ENCODE measurements at places on chromosomes 2 and 18. TPM values are rescaled to one million over a fixed set of nuclear protein-coding genes. Genes with fewer than 3 reads are reported as not detected.

AKAIN1 gene
- not detected for total RNA-seq

SERPINB2 gene
- 1.7 TPM for total RNA-seq

TRAPPC8 gene
- 95.5 TPM for total RNA-seq

CDH7 gene
- not detected for total RNA-seq

ATIC gene
- 80.4 TPM for total RNA-seq

IL1R2 gene
- not detected for total RNA-seq

CFAP221 gene
- not detected for total RNA-seq

SLC4A5 gene
- total RNA-seq = 9.7 TPM

PLGLB1 gene
- total RNA-seq = 16.9 TPM

PFN4 gene
- total RNA-seq = 0.66 TPM

MARCHF4 gene
- total RNA-seq = not detected

NAT8 gene
- total RNA-seq = not detected

NYAP2 gene
- 0.15 TPM for total RNA-seq

AGXT gene
- not detected for total RNA-seq

- H3K27ac ChIP-seq = no peak overlapping the region
- no peak for DNase-seq
- H3K4me1 ChIP-seq = peaks cover 4% of the 10 kb centered on the region
Observed at GRCh38 chr2:239212121-239212928, 188.5 kb downstream of the HDAC4 start.

- no peaks in the 10 kb centered on the region for H3K36me3 ChIP-seq
- DNase-seq = peak; percentile 77
- H3K27ac ChIP-seq = peak overlapping the region; percentile 69
- H3K4me1 ChIP-seq = peaks cover 38% of the 10 kb centered on the region
Observed at GRCh38 chr2:216015722-216016464, 2.5 kb upstream of the MREG start.

DNA sequence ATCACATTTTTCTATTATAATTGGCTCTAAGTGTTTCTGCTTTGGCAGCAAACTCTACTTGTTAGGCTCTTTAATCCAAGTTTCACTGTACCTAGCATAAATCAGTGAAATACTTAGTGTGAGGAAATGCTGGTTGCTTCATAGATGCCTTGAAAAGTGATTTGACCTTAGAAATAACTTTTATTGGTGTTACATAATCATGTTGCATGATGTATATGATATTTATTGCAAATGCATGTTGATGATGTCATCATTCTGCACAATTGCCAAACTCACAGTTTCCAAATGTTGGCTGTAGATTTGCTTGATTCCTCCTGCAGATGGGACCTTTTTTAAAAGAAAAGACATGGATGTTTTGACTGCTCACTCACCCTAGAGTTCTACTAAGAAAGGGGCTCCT is 137.6 kb upstream of the BCL2L11 start:
- no peak overlapping the region for H3K4me3 ChIP-seq
- no peaks in the 10 kb centered on the region for H3K4me1 ChIP-seq
- DNase-seq = no peak
- H3K36me3 ChIP-seq = no peaks in the 10 kb centered on the region
- H3K27ac ChIP-seq = no peak overlapping the region

- no peak overlapping the region for H3K27ac ChIP-seq
- no peak for DNase-seq
- H3K27me3 ChIP-seq = no peaks in the 10 kb centered on the region
Observed at GRCh38 chr18:26403491-26403890, 144.9 kb downstream of the KCTD1 start.

GRCh38 chr2:235925250-235925919 is 242.8 kb downstream of the GBX2 start:
- H3K4me3 ChIP-seq = no peak overlapping the region
- H3K36me3 ChIP-seq = no peaks in the 10 kb centered on the region
- H3K27me3 ChIP-seq = no peaks in the 10 kb centered on the region
- DNase-seq = no peak
- no peaks in the 10 kb centered on the region for H3K4me1 ChIP-seq
- H3K27ac ChIP-seq = no peak overlapping the region

- H3K36me3 ChIP-seq = no peaks in the 10 kb centered on the region
- no peaks in the 10 kb centered on the region for H3K27me3 ChIP-seq
- no peak for DNase-seq
- no peak overlapping the region for H3K27ac ChIP-seq
- H3K4me3 ChIP-seq = no peak overlapping the region
- H3K4me1 ChIP-seq = no peaks in the 10 kb centered on the region
Observed at GRCh38 chr18:3538954-3539617, 89.1 kb downstream of the TGIF1 start.

DNA sequence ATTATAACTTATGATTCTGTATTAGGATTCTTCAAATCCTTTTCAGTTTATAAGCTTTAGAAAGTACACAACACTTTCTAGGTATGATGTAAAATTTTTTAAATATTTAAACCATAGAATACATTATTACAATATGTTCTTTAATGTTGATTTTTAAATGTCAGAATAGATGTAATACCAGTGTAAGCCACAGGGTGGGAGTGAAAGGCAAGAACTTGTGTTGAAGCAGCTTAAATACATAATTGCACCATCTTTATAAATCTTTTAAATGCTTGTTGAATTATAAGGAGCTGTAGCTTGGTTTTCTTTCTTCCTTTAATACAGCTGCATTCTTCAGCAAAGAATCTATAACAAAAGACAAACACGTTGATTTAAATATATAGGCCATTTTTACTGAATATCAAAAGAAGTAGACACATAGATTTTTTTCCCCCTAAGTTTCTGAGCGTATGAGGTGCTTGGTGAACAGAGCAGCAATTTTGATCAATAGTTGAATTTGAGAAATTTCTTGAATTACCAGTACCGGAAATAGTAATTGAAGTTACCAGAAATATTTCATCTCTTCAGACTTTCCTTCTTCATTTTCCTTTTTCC is 63.0 kb downstream of the TANK start:
- H3K27me3 ChIP-seq = no peaks in the 10 kb centered on the region
- no peak overlapping the region for H3K4me3 ChIP-seq
- DNase-seq = peak; percentile 62
- no peaks in the 10 kb centered on the region for H3K4me1 ChIP-seq

DNA sequence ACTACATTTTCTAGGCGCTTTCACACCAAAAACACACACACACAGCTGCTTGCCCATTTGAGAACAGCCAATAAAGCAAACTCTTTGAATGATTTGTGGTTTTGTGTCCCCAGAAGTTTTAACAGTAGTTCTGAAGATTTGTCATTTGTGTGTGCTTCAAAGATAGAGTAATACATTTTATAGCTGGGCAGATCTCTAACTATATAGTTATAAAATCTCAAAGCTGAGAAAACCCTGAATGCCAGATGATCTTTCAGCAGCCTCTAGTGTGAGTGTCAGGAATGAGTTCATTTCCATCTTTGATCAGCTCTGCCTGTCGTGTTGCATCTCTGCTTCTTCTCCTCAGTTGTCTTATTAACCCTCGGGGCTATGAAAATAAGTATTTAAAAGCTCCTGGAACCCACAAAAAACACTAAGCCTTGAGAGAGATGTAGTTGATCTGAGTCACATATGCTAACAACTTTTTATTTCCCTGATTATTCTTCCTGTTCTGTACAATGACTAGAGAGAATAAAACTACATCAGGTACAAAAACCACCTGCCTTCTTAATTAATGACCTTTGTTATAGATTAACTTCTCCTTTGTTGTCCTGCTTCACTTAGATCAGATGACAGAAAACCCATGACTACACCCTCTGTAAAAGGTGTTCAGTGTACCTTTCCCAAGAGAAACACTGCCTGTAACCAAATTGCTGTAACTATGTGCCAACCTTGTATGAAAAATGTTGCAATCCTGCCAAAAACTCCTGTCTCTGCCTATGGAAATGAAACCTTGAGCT is 30.0 kb upstream of the SLC3A1 start:
- no peak overlapping the region for H3K4me3 ChIP-seq
- no peak for DNase-seq
- no peak overlapping the region for H3K27ac ChIP-seq
- no peaks in the 10 kb centered on the region for H3K36me3 ChIP-seq
- no peaks in the 10 kb centered on the region for H3K27me3 ChIP-seq

DNA sequence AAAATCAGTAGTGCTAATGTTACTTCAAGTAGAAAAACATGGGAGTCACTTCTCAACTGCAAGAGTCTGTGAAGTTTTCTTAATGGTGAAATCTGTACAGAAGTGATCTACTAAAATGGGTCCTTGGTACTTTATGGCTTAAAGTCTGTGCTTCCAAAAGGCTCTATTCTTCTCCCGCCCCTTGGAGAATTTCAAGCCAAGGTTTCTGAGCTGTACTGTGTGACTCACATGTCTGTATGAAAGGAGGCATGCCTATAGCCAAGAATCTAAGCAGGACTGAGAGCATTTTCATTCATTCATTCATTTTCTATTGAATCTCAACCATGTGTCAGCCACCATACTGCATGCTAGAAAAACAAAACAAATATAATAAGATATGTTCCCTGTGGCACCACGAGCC is 19.8 kb upstream of the DDX18 start:
- no peaks in the 10 kb centered on the region for H3K27me3 ChIP-seq
- DNase-seq = no peak
- H3K27ac ChIP-seq = no peak overlapping the region
- H3K36me3 ChIP-seq = no peaks in the 10 kb centered on the region
- no peak overlapping the region for H3K4me3 ChIP-seq
- no peaks in the 10 kb centered on the region for H3K4me1 ChIP-seq

GRCh38 chr2:49661809-49662208 is 507.5 kb upstream of the FSHR start:
- no peak overlapping the region for H3K27ac ChIP-seq
- H3K27me3 ChIP-seq = no peaks in the 10 kb centered on the region
- H3K36me3 ChIP-seq = no peaks in the 10 kb centered on the region
- H3K4me3 ChIP-seq = no peak overlapping the region

DNA sequence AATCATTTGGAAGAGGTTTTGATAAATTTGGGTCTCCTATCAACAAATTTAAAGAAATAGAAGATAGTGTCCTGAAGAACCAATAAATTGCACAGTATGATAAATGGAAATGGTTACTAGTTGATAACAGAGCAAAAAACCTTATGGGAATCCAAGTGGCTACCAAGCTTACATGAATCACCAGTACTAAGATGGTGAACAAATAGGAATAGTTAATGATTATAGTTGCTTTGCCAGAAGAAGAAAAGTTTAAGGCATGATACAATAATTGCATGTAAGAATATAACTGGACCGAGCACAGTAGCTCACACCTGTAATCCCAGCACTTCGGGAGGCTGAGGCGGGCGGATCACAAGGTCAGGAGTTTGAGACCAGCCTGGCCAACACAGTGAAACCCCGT is 19.6 kb upstream of the INO80D start:
- no peaks in the 10 kb centered on the region for H3K4me1 ChIP-seq
- no peak overlapping the region for H3K4me3 ChIP-seq
- H3K36me3 ChIP-seq = no peaks in the 10 kb centered on the region
- no peak for DNase-seq
- H3K27ac ChIP-seq = no peak overlapping the region
- no peaks in the 10 kb centered on the region for H3K27me3 ChIP-seq

GRCh38 chr2:231321556-231322334 is 73.8 kb upstream of the B3GNT7 start:
- no peak overlapping the region for H3K4me3 ChIP-seq
- no peaks in the 10 kb centered on the region for H3K27me3 ChIP-seq
- no peaks in the 10 kb centered on the region for H3K36me3 ChIP-seq
- DNase-seq = peak; percentile 74

GRCh38 chr18:10953672-10954071 is 195.7 kb downstream of the PIEZO2 start:
- no peaks in the 10 kb centered on the region for H3K4me1 ChIP-seq
- DNase-seq = no peak
- no peak overlapping the region for H3K27ac ChIP-seq
- H3K27me3 ChIP-seq = peaks cover 2% of the 10 kb centered on the region

GRCh38 chr2:8573942-8574195 is 108.0 kb upstream of the ID2 start:
- no peak overlapping the region for H3K27ac ChIP-seq
- H3K36me3 ChIP-seq = no peaks in the 10 kb centered on the region
- H3K4me1 ChIP-seq = peaks cover 68% of the 10 kb centered on the region
- peaks cover 69% of the 10 kb centered on the region for H3K27me3 ChIP-seq
- no peak for DNase-seq
- no peak overlapping the region for H3K4me3 ChIP-seq

- H3K36me3 ChIP-seq = peaks cover 8% of the 10 kb centered on the region
- H3K27ac ChIP-seq = peak within 1 kb of the TSS; percentile 93
- DNase-seq = peak; percentile 88
- peak within 1 kb of the TSS; percentile 96 for H3K4me3 ChIP-seq
Observed at GRCh38 chr2:157443795-157444640, at the start of gene CYTIP. Gene CYTIP (minus strand): TSS chr2:157444089. CDS start chr2:157444020, 69 bp downstream.

DNA sequence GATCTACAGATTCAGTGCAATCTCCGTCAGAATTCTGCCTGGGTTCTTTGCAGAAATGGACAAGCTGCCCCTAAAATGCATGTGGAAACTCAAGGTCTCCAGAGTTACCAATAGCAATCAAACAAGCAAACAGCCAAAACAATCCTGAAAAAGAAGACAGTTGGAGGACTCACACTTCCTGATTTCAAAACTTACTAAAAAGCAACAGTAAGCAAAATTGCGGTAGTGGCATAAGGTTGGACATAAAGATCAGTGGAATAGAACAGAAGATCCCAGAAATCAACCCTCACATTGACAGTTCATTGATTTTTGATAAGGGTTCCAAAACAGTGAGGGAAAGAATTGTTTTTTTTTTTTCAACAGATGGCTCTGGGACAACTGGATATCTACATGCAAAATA is 59.7 kb downstream of the NPPC start:
- H3K4me3 ChIP-seq = no peak overlapping the region
- no peak for DNase-seq
- no peaks in the 10 kb centered on the region for H3K4me1 ChIP-seq

- H3K27ac ChIP-seq = no peak overlapping the region
- no peak overlapping the region for H3K4me3 ChIP-seq
- no peaks in the 10 kb centered on the region for H3K4me1 ChIP-seq
- no peak for DNase-seq
- no peaks in the 10 kb centered on the region for H3K27me3 ChIP-seq
- peaks cover 5% of the 10 kb centered on the region for H3K36me3 ChIP-seq
Observed at GRCh38 chr2:24768601-24769000, 24.6 kb downstream of the PTRHD1 start.

- no peak for DNase-seq
- no peak overlapping the region for H3K4me3 ChIP-seq
- H3K27ac ChIP-seq = no peak overlapping the region
- H3K36me3 ChIP-seq = no peaks in the 10 kb centered on the region
- no peaks in the 10 kb centered on the region for H3K4me1 ChIP-seq
Observed at GRCh38 chr2:98161186-98161585, 74.2 kb downstream of the VWA3B start.

- no peak overlapping the region for H3K27ac ChIP-seq
- no peak for DNase-seq
- H3K4me1 ChIP-seq = no peaks in the 10 kb centered on the region
- H3K36me3 ChIP-seq = no peaks in the 10 kb centered on the region
- H3K27me3 ChIP-seq = no peaks in the 10 kb centered on the region
Observed at GRCh38 chr18:11368020-11368419, 218.7 kb upstream of the PIEZO2 start.

- H3K36me3 ChIP-seq = no peaks in the 10 kb centered on the region
- no peak for DNase-seq
- no peak overlapping the region for H3K4me3 ChIP-seq
- H3K4me1 ChIP-seq = no peaks in the 10 kb centered on the region
- H3K27me3 ChIP-seq = no peaks in the 10 kb centered on the region
Observed at GRCh38 chr2:78351208-78351607, 674.3 kb upstream of the REG3G start.
